NCI-H82 (cell line): ENCODE measurements at places on chromosomes 6 and 20.

- DNase-seq = peak; percentile 33
Observed at GRCh38 chr6:116405138-116405537, 34.4 kb downstream of the DSE start.

- no peak for DNase-seq
Observed at GRCh38 chr6:41150671-41151070, 3.5 kb downstream of the TREML1 start.

GRCh38 chr6:133816171-133816570, 72.7 kb upstream of the TCF21 start:
- no peak for DNase-seq

DNA sequence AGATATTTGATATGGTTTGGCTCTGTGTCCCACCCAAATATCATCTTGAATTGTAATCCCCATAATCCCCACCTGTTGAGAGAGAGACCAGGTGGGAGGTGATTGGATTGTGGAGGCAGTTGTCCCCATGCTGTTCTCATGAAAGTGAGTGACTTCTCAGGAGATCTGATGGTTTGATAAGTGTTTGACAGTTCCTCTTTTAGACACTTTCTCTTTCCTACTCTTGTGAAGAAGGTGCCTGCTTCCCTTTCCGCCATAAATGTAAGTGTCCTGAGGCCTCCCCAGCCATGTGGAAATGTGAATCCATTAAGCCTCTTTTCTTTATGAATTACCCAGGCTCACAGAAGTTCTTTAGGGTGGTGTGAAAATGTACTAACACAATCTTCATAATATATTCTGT, 1404.0 kb upstream of the ADGRB3 start:
- peak; percentile 7 for DNase-seq

DNA sequence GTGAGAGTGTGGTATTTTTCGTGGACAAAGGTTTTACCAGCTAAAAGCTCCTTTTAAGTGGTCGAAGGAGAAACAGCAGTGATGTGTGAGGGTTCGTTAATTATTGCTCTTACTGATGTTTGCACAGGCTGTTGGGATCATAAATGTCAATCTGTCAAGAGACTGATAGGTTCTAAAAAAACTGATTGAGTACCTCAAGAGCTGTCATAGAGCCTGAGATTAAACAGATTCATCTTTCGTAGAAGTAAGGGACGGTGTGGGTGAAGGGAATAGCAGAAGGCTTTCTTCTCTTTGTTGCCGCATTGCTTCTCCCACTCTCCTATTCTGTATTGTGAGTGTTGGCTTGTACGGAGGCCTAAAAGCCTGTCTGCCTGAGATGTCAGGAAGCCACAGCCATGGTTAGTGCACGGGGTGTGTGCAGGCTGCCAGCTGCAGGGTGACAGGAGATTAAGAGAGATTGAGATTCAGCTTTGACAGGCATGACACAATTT, 291.0 kb downstream of the ZFAND3 start:
- DNase-seq = peak; percentile 84

DNA sequence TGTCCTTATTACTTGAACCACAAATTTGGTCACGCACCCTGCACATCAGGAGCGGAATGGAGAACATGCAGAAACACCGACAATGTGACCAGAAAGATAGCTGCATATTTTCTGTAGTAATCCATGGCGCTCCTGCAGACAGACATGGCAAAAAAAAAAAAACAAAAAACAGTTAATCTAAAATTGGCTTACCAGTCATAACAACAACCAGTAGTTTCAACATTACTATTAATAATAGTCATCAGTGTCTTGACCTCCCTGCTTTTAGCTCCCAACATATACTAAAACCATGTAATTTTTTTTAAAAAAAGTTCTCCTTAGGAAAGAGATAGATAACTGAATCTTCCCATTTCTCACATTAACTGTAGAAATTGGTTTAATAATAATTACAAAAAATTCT, 6.8 kb downstream of the CGA start:
- no peak for DNase-seq

DNA sequence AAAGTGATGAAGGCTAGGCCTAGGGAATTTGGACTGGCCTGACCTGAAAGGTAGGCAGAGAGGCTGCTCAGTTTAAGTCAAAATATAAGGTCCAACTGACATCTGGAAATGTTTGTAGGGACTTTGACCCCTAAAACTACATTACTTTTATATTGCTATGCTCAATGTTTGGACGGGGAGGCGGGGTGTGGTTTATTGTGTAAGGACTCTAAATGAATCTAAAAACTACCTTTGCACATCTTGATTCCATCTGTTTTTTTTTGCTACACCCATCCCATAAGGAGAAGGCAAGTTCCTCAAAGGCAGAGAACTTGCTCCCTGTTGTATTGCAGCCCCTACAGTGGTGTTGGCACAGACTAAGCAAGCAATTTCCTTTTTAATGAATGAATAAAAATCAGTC, 227.1 kb downstream of the HACE1 start:
- DNase-seq = no peak

DNA sequence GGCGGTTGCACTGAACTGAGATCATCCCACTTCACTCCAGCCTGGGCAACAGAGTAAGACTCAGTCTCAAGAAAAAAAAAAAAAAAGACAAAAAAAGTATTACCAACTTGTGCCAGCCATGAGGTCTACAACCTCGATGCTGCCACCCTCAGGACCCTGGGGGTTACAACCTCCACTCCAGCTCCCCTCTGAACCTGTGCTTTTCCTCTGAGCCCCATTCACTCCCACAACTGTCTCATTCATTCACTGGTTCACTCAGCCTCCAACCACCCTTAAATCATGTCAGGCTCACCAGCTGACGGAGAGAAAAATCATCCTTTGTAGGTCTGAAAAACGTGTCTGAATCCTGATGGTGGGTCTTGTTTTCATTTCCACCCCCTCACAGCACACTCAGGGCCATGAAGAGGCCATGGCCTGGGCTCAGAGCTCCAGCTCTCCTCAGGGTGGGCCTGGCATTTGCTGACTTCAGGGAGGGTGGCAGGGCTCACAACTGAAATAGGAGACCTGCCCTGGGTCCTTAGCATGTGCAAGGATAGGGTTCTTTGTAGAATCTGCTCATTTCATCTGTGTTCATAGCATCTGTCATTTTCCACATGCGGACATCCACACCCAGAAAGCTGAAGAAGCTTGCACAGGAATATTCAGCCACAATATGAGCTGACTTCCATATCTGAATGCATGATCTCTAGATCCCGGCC, 1.9 kb upstream of the ULBP1 start:
- DNase-seq = peak; percentile 9

- DNase-seq = no peak
Observed at GRCh38 chr6:118507636-118508035, 40.5 kb upstream of the PLN start.

- DNase-seq = no peak
Observed at GRCh38 chr6:61538801-61539200, 747.2 kb downstream of the KHDRBS2 start.

DNA sequence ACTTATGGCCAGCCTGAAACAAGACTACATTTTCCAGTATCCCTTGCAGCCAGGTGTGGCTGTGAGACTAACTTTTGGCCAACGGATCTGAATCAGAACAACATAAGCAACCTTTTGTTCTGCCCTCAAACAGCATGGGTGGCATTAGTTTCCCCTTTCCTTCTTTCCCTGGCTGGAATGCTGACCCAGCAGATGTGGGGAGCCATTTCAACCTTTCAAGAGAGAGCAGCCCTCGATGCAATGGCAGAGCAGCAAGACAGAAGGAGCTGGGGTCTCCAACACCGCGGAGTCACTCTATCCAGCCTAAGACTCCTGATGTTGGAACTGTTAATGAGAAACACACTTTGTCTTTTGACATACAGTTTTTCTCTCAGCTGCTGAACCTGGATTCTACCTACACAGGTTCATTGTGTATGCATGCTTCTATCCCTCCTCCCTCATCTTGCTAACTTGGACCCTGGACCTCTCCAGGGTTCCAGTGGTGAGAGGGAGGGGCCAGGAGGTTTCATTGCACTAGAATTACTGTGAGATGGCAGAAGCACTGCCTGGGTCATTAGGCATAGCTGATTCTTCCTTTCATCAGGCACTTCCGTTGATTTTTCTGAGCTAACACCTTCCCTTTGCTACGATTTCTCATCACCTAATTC, 28.8 kb upstream of the DDR1 start:
- no peak for DNase-seq

DNA sequence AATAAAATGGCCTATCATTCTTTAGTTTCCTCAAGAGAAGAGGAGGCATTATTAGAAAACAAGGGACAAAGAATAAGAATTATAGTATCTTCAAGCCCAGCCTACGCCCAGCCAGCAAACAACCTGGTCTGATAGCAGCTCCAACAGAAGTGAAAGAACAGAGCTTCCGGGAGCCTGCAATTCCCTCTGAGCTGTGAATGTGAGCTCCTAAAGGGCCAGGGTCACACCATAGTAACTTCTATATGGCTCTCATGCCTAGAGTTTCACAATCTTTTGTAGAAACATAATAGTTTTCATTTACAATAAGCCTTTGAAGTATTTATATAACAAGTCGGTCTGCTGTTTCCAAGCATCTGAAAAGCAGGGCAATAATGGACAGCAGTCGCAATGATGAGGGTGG, 116.5 kb downstream of the SMLR1 start:
- DNase-seq = no peak

GRCh38 chr6:75158176-75158575, 47.7 kb downstream of the COL12A1 start:
- no peak for DNase-seq

DNA sequence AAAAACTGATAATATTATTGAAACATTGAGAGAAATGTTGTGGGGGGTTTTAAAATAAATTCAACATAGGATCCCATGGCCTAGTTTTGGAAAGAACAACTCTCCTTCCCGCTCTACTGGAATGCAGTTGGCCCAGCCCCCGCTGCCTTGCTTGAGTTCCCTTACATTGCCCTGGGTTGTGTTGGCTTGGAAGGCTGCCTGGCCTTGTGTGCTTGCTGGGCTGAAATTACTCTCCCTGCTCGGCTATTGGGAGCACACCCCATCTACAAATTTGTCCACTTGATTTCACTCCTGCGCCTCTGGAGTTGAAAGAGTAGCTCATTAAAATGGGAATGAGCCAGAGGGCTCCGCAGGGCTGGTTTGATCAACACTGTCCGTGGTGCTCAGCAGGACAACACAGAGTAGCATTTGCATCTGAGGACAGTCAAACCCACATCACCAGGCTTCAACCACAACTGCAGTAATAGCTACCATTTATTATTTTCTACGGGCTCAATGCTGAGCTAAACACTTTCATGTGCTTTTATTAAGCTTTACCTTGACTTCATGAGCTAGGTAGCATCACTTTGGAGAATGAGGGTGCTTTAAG, 35.2 kb downstream of the DOK5 start:
- DNase-seq = no peak

GRCh38 chr20:57944988-57945387, 235.2 kb upstream of the PMEPA1 start:
- no peak for DNase-seq

- DNase-seq = peak; percentile 50
Observed at GRCh38 chr6:42555477-42556457, 8.1 kb upstream of the UBR2 start.
